ENCODE measurements at places on chromosomes 1 and 21.
A peak's percentile ranks its signal among the peaks of the same experiment; 100 is the strongest.

GRCh38 chr1:156625436-156626078, 6.3 kb downstream of the HAPLN2 start:
- DNase-seq, result peak; percentile 77

- no peak for DNase-seq
Measured at GRCh38 chr1:164064501-164064900, 494.5 kb upstream of the PBX1 start.

- DNase-seq, result no peak
Measured at GRCh38 chr1:176897350-176898236, 266.9 kb downstream of the ASTN1 start.

- no peak for DNase-seq
Measured at GRCh38 chr1:12654004-12654567, 10.2 kb downstream of the AADACL4 start.
